Left cardiac atrium (tissue), 4 donors: ENCODE measurements at places on chromosomes 5 and 9.

- DNase-seq, result no peak
These were observed 180.0 kb upstream of the RGMB start for GRCh38 chr5:98593418-98593817.

GRCh38 chr9:16563446-16563845 is 307.0 kb downstream of the BNC2 start:
- DNase-seq, result no peak

DNA sequence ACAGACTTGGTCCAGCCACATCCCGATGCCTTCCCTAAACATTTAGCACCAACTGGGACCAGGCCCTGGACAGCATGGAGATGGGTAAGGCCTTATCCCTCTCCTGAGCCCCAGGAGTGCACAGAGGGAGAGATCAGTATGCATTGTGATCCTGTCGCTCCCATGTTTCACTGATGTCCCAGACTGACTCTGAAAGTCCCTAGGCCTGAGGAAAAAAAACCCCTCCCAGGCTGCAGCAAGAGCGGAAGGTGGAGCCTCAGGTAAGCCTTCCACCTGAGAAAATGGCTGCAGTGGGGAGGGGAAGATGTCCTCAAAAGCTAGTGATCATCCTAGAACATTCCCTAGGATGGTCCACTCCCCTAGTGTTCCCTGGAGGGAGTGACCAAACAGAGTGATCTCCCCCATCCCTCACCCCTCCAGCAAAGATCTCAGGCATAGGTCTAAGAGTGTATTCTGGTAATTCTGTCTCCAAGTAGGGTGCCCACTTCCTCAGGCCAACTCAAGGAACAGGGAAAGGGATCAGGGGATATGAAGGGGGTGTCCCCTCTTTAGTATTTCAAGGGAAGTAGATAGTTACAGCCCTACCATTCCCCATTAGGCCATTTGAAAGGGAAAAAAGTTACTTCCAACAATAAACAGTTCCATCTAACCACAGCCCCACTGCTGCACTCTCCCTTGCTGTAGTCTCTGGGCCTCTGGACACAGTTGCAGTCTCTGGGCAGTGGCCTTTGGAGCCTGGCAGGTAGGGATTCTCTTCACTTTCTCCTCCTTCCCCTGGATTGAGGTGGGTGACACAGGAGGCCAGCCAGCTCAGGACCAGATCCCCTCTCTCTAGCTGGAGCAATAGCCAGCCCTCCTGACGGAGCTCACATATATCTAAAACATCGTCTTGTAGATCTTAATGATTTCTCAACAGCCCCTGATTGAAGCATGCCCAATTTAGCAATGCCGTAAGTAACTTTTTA is 6.8 kb upstream of the CXXC5 start:
- DNase-seq, result no peak

DNA sequence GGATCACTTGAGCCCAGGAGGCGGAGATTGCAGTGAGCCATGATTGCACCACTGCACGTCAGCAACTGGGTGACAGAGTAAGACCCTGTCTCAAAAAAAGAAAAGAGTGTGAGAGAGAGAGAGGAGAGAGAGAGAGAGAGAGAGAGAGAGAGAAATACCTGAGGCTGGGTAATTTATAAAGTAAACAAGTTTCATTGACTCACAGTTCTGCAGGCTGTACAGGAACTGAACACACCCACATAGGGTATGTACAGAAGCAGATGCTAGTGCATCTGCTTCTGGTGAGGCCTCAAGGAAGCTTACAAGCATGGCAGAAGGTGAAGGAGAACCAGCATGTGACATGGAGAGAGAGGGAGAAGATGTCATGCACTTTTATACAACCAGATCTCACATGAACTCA is 46.4 kb upstream of the CHD1 start:
- no peak for DNase-seq

- DNase-seq, result no peak
These were observed 19.3 kb upstream of the PPP2CA start for GRCh38 chr5:134245101-134245604.

- no peak for DNase-seq
These were observed 40.5 kb upstream of the PJA2 start for GRCh38 chr5:109450129-109450877.

DNA sequence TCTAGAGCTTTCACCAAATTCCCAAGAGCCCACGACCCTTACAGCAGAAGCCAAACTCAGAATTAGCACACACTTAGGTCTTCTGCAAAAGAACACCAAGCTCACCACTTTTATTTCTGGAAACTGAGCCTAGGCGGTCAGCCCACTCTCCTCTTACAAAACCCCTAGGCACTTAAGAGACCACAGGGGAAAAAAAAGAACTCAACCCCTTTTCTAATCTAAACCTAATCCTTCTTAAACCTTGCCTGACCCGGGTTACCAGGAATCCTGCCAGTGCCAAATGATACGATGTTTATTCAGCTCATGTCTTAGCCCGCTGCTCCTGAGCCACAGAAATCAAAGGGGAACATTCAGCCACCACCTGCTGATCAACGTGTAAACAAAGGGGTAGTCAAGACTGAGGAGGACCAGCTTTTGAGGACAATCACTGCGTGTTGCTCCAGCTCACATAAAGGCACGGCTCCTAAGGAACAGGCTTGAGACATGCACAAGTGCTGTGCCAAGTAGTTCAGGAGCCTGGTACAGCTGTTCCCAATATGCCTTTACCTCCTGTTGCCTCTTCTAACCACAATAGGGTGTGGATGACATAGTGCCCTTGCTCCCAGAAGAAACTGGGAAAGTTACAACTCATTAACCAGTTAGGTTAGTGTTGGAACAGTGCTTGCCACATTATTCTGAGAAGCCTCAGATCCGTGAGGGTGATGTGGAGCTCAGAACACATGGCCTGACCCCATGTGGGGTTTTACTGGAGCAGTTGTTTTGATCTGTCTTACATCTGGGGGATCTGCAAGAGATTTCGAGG is 49.3 kb downstream of the ZFAND5 start:
- no peak for DNase-seq

GRCh38 chr9:96137671-96138429 is 164.1 kb downstream of the HSD17B3 start:
- no peak for DNase-seq

- DNase-seq, result no peak
These were observed 363.9 kb downstream of the PTPRD start for GRCh38 chr9:10248890-10249289.

DNA sequence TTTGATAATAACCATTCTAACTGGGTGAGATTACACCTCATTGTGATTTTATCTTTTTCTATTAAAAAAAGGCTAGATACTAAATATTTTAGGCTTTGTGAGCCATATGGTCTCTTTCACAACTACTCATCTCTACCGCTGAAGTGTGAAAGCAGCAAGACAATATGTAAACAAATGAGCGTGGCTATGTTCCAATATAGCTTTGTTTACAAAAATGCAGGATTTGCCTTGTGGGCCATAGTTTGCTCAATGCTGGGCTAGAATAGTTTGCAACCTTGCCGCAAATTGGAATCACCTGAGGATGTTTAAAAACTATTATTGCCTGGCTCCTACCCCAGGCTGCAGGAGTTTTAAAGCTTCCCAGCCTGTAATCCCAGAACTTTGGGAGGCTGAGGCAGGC is 10.2 kb upstream of the GPR150 start:
- no peak for DNase-seq

DNA sequence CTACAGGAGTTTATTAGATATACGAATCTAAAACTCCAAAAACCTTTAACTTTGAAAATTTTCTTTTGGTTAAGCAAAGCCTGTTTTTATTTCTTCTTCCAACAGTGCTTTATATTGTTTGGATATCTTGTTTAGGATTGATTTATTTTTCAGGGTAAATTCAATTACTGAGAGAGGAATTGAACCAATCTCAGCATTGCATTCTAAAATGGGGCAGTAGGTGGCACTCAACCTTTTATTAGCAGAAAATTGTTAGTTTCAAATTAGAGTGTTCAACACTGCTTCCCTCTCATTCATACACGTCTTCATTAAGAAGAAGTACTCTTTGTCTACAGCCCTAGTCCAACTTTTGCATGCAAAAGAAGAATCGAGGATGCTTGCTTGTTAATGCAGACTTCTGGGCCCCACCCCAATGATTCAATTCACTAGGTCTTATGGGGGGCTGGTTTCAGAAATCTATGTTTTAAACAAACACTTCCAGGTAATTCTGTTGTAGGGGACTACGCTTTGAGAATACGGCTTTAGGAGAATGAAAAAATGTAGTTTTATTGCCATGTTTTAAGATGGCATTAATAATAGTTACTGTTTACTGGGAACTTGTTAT is 26.6 kb downstream of the MRPL22 start:
- DNase-seq, result no peak

- peak; percentile 69 for DNase-seq
These were observed 7.5 kb downstream of the ZNF366 start for GRCh38 chr5:72499730-72500129.
